Glutamatergic neuron (in vitro differentiated cells): ENCODE measurements at places on chromosomes 7 and 10.
A peak's percentile ranks its signal among the peaks of the same experiment; 100 is the strongest.

DNA sequence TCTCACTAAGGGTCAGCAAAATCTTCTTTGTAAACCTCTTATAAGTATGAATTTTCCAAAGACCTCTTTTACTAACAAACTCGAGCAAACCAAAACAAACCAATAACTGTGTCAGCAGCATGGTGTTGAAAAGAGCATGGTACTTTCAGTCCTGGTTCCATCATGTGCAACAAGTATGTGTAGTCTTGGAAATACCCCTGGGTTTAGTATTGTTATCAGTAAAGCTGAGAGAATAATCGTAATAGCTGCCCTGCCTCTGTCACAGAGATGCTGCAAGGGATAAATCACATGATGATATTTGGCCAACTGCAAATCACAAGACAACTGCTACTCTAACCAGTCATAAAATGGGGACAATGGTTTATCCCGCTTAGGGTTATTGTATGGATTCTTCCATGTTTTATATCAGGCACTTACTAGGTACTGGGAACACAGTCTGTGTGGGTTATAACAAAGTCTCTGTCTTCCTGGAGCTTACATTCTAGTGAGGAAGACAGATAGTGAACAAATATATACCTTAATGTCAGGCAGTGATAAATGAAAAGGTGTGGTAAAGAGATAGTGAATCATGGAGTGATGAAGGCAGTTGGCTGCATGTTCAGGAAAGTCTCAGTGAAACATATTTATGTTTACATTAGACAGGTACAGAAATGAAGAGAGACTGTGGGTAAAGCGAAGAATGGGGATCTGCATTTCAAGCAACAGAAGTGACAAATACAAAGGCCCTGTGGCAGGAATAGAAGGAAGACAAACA, 60.5 kb upstream of the C10orf90 start:
- DNase-seq: no peak

DNA sequence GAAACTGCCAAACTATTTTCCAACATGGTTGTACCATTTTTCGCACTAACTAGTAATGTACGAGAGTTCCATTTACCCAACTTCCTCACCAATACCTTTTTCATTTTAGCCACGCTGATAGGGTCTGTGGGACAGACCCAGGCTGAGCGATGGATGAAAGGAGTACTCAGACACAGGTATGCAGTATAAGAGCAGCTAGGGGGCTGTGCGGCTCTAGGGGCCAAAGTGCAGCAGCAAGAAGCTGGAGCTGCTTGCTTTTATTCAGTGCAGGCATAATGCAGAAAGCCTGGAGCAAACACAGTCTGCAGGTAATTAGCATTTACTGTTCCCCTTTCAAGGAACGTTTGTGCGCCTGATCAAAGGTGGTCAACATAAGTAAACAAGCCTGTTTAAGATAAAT, 21.0 kb downstream of the UCMA start:
- no peak for DNase-seq

- no peak for DNase-seq
These were observed 538.5 kb upstream of the MKI67 start for GRCh38 chr10:128664729-128665128.

DNA sequence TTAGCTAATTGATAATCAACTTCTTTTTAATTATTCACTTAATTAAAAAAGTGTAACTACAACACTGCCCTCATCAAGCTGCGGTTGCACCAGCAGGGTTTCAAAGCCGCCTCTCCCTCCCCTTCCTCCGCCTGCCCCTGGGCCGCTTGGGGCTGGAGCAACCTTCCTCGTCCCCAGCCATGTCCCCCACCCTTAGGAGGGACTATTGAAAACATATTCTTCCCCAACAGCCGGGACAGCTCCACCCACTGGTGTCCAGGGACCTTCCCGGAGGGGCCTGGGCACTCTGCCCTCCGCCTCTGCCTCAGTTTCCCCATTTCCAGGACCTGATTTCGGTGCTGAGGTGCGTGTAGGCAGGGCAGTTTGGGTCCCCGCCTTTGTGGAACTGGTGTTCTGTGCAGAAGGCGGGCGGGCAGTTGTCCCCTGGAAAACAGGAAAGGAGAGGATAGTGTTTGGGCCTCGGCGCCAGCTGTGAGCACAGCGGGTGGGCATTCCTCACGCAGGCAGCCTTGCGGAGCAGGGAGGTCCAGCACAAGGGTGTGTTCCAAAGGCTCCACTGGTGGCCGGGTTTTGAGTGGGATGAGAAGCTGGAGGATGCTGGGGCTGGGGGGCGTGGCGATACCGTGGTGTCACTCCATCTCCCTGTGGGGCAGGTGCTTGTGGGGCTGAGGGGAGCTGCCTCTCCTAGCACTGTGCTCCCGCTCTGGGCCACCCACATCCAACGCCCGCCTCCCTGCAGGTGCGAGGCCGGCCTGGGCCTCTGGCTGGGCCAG, 15.7 kb downstream of the UNCX start:
- peak; percentile 41 for DNase-seq

DNA sequence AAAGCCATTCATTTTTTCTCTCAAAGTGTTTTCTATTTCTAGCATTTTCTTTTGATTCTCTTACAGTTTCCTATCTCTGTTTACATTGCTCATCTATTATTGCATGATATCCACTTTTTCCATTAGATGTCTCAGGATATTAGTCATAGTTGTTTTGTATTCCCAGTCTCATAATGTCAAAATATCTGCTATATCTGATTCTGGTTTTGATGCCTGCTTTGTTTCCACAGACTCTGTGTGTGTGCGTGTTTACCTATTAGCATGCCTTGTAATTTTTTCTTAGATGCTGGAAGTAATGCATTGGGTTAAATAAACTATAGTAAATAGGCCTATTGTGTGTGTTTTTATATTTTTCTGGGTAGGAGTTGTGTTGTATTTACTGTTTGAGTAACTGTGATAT, 1126.3 kb downstream of the SORCS1 start:
- DNase-seq: no peak

- no peak for DNase-seq
These were observed 51.8 kb downstream of the VWDE start for GRCh38 chr7:12351843-12352242.

- no peak for DNase-seq
These were observed 145.4 kb upstream of the ASAH2 start for GRCh38 chr10:50396491-50397311.

DNA sequence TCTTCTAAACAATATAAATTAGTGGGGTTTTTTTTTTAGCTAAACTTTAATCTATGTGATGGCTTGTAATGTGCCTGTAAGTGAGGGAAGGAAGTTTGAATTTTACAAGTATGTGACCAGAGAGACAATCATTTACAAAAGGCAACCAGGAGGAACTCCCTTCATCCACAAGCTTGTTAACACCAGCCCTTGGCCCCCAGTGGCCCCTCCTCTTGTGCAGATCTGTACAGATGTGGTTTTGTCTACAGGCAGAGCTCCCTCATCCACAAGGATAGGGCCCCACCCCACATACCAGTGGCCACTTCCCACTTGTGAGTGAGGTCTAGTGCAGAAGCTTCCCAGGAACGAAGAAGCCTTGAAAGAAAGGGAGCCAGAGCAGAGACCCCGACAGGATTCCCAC, 234.1 kb upstream of the KMT2E start:
- no peak for DNase-seq

GRCh38 chr7:30323006-30323355, 38.6 kb downstream of the ZNRF2 start:
- DNase-seq: no peak

- DNase-seq: no peak
These were observed 30.5 kb downstream of the DCLRE1A start for GRCh38 chr10:113823389-113823788.

DNA sequence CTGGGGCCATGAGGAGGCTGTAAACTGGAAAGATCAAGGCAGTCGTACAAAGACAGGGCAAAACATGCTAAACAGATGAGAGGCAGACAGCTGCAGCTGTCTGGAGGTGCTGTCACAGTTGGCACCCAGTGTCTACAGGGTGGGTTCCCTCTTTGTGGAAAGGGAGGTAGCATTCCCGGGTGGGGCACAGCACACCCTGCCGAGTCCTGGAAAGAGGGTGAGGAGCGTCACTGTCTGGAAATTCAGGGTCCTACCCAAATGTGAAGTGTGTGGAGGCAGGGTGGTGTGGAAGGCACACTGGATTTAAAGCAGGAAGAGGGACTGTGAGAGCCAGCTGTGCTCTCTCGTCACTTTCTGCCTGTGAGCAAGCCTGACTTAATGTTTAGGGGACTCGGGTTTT, 356.2 kb downstream of the SDK1 start:
- no peak for DNase-seq

DNA sequence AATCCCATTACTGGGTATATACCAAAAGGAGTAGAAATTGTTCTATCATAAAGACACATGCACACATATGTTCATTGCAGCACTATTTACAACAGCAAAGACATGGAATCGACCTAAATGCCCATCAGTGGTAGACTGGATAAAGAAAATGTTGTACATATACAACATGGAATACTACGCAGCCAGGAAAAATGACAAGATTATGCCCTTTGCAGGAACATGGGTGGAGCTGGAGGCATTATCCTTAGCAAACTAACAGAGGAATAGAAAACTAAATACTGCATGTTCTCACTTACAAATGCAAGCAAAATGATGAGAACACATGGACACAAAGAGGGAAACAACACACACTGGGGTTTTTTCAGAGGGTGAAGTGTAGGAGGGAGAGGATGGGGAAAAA, 300.2 kb downstream of the BAMBI start:
- DNase-seq: no peak

GRCh38 chr10:89346405-89347254, 18.8 kb downstream of the IFIT3 start:
- DNase-seq: no peak

DNA sequence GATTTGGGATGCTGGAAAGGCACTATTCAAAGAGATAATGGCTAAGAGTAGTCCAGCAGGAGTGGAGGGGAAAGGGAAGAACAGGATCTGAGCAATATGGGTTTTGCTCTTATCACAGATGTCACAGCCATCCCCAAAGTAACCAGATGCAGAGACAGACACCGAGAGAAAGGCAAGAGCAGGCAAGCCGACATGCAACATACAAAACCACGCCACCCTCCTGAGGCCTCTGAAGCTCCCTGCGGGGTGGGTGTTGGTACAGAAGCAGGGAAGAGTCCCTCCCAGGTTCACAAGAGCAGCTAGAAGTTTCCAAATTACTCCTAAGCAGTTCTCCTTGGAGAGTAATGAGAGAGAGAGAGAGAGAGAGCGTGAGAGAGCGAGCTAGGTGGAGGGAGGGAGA, 10.8 kb upstream of the C10orf53 start:
- DNase-seq: no peak

DNA sequence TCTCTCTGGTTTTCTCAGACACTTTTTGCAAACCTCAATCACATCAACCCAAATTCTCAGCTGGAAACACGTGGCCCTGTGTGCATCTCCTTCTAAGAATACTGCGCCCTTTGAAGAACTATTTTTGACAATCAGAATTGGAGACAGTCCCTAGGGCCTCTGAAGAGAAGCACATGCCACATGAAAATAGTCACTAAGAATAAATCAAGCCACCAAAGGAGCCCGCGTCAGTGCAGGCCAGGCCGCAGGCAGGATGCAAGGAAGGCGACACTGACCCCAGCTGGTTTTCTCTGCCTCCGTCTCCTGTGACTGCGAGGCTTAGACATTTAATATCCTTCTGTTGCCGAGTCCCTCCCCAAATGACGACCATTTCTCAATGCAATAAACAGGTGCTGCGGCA, 88.0 kb upstream of the ADAM12 start:
- DNase-seq: peak; percentile 64

DNA sequence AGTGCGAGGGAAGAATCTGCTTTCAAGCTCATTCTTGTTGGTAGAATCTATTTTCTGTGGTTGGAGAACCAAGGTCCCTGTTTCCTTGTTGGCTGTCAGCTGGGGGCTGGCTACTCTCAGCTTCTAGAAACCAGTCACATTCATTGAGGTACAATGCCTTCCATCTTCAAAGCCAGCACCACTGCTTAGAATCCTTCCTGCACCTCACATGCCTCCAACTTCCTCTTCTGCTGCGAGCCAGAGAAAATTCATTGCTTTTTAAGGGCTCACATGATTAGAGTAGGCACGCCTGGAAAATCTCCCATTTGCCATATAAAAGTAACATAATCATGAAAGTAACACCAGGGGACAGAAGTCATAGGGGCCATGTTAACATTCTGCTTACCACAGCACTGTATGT, 28.7 kb downstream of the TES start:
- no peak for DNase-seq

DNA sequence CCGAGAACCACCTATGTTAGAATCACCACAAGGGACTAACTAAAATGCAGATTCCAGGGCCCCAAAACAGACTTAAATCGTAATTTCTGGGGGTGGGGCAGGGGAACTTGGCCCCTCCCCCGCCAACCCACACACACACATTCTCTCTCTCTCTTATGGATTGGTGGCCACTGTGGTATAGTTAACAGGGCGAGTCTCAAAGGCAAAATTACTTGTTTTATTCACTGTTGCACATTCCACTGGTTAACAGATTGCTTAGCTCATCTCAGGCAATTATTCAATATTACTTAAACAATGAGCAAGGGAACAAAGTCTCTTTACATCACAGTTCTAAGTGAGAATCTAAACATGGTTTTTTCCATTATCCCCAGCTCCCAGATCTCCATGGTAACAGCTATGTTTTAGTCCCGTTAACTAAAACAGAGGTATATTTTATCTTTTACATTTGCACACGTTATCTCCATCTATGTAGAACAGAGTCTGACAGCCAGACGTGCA, 38.5 kb downstream of the IGF2BP3 start:
- no peak for DNase-seq

DNA sequence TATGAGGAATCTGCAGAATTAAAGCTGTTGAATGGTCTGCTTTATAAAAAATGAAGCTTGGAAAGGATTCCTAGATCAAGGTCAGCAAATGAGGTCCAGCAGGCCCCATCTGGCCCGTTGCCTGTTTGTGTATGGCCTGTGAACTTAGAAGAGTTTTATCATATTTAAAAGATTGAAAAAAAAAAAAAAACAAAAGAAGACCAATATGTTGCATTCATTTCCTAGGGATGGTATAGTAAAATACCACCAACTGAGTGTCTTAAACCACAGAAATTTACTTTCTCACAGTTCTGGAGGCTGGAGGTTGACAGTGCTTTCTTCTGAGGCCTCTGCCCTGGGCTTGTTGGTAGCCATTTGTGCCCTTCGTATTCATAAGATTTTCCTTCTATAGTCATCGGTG, 109.2 kb downstream of the PPP1R3A start:
- no peak for DNase-seq

GRCh38 chr10:31025142-31025541, 6.5 kb downstream of the ZNF438 start:
- no peak for DNase-seq

GRCh38 chr7:27118580-27118979, 12.0 kb downstream of the HOXA4 start:
- DNase-seq: no peak

- no peak for DNase-seq
These were observed 85.3 kb downstream of the LARP4B start for GRCh38 chr10:846126-846685.

DNA sequence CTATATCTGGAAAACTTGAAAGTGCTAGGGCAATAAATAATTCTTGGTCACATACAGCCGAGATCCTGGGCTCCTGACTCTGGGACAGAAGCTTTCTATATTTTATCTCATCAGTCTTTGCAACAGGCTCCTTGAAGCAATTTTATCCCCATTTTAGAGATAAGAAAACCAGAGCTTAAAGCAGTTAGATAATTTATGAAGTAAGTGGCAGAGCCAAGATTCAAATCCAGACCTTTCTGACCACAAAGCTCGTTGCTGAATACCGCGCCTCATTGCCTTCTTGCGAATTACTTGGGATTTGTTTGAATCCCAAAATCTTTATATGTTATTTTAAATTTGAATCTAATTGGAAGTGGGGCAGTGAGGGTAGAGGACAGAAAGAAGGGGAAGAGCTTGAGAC, 106.0 kb downstream of the TCF7L2 start:
- no peak for DNase-seq
